ENCODE measurements at places on chromosomes 11 and 22. TPM values are rescaled to one million over a fixed set of nuclear protein-coding genes. Genes with fewer than 3 reads are reported as not detected.

Gene TNNT3
- 9,432 TPM for polyA plus RNA-seq

Gene DGCR6
- 80.0 TPM for polyA plus RNA-seq

Gene LDHAL6A
- polyA plus RNA-seq, result 0.14 TPM

Gene ARVCF
- 122 TPM for polyA plus RNA-seq

Gene OPCML
- polyA plus RNA-seq, result 1.4 TPM

Gene GPHA2
- polyA plus RNA-seq, result 0.35 TPM

Gene KCNK4
- not detected for polyA plus RNA-seq

Gene KRTAP5-11
- polyA plus RNA-seq, result not detected

Gene SUSD2
- polyA plus RNA-seq, result 0.91 TPM

Gene CRYBB3
- 0.32 TPM for polyA plus RNA-seq

Gene FOLR2
- 19.8 TPM for polyA plus RNA-seq

Gene OR56A1
- not detected for polyA plus RNA-seq

Gene ISX
- polyA plus RNA-seq, result not detected

Gene OR52E8
- not detected for polyA plus RNA-seq

Gene UBQLN3
- not detected for polyA plus RNA-seq

Gene SEPTIN5
- polyA plus RNA-seq, result 130 TPM

Gene PIH1D2
- 1.1 TPM for polyA plus RNA-seq

Gene SLC15A3
- polyA plus RNA-seq, result 18.2 TPM

Gene F2
- polyA plus RNA-seq, result not detected

Gene HPX
- 2.5 TPM for polyA plus RNA-seq

Gene C11orf65
- 0.70 TPM for polyA plus RNA-seq

Gene IFITM1
- 12.2 TPM for polyA plus RNA-seq

Gene MICAL2
- 18.7 TPM for polyA plus RNA-seq

Gene POGLUT3
- 41.7 TPM for polyA plus RNA-seq

Gene NUDT8
- polyA plus RNA-seq, result 3.7 TPM

Gene CHRM4
- polyA plus RNA-seq, result 0.09 TPM
